ENCODE measurements at places on chromosomes 7 and 10. TPM values are rescaled to one million over a fixed set of nuclear protein-coding genes. Genes with fewer than 3 reads are reported as not detected.

Gene RBP4
- total RNA-seq, result 2.0 TPM

Gene LRIT1
- total RNA-seq, result not detected

Gene PDLIM1
- total RNA-seq, result 85.3 TPM

GRCh38 chr7:29189743-29190201, 4.8 kb upstream of the CHN2 start:
- DNase-seq, result peak; percentile 90

GRCh38 chr10:89351412-89351779, 23.6 kb downstream of the IFIT3 start:
- no peak for DNase-seq

Gene SPDYE3
- not detected for total RNA-seq

Gene NANOS1
- total RNA-seq, result 24.4 TPM

Gene COL26A1
- total RNA-seq, result not detected

GRCh38 chr7:158047391-158048059, 540.1 kb downstream of the PTPRN2 start:
- no peak for DNase-seq

DNA sequence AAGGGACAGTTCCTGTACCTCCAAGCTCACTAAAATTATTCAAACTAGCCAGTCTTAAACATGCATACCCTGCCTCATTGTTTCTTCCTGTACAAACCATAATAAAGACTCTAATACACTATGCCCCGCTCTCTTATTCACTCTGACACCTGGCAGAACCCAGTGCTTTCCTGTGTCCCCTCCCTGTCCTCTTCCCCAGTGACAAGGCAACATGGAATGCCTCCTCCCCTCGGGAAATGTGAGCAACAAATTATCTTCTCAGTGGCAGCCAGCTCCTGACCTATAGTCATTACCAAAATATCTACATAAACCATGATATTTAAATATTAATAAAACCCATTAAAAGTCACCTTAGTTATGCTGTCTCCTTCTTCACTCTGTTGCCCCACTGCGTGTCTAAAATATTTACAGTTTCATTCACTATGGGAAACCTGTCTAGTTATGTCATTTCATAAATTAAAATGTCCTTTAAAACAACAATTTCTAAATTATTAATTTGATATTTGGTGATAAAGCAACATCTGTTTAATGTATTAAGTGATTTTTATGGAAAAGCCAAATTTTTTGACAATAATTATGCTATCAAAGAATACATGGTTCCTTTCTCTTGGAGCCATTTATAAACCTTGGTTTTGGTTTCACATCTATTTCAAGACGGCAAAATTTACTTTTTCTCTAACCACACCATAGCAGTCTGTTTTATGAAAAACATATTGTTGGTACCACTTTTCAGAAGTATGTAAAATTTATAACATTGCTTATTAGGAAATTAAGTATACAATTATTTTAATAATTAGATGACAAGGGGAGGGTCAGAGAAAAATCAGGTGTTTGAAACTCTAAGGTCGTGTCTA, 1355.2 kb downstream of the XPNPEP1 start:
- DNase-seq, result no peak

Gene C7orf57
- not detected for total RNA-seq

Gene WIPF3
- total RNA-seq, result 3.3 TPM

Gene TMEM270
- not detected for total RNA-seq

Gene ASZ1
- not detected for total RNA-seq

DNA sequence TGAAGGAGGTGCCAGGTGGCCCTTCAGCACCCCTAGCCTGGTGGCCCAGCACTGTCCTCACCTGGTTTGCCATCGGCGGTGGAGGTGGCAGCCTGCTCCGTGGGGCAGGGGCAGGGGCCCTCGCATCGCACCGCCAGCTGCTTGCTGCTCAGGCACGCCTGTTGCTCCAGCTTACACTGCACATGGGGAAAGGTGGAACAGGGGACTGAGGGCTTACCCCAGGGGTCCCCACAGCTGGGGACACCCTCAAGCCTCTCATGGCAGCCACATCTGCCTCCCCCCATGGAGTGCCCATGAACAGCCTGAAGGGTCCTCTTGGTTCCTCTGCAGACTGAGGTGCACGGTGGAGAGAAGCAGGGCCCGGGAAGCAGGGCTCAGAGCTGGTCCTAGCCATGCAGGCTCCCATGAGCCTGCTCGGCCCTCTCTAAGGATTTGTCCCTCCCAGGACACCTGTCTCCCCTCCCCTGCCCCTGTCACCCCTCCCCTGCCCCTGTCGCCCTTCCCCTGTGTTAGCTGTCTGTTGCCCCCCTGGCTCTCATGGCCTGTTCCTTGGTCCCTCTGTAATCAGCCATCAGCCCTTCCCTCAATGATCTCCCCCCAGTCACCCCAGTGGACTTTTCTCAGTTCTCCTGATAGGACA, 20.1 kb downstream of the SPOCK2 start:
- no peak for DNase-seq

Gene C1QL3
- total RNA-seq, result not detected

GRCh38 chr7:150685219-150686029, at the start of gene GIMAP2:
TSS of gene GIMAP2 (plus strand) at chr7:150685706. CDS start at chr7:150687060, 1,354 bp downstream.
- no peak for DNase-seq

- DNase-seq, result no peak
Measured at GRCh38 chr7:82685214-82685613, 241.6 kb upstream of the CACNA2D1 start.

DNA sequence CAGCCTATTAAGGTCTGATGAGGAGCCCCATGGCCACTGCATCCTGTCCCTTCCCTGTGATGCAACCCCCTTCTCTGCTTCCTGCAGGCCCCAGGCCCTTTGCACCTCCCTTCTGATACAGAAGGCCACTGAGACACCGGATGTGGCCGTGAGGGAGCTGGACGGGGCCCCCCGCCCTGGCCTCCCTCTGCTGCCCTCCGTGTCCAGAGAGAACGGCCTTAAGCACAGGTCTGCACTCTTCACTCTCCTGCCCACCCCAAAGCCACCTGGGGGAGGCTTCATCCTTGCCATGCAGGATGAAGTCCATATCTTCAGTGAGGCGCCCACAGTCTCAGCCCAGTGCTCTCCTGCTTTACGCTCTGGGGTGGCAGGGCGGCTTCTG, 86.9 kb upstream of the GNA12 start:
- no peak for DNase-seq

Gene OR2A42
- total RNA-seq, result not detected

- DNase-seq, result no peak
Measured at GRCh38 chr7:128727239-128727638, 11.9 kb upstream of the CALU start.

Gene OR6V1
- not detected for total RNA-seq

Gene EPHA1
- not detected for total RNA-seq

GRCh38 chr7:91875851-91876250, 4.7 kb downstream of the MTERF1 start:
- DNase-seq, result no peak

Gene ZNF804B
- not detected for total RNA-seq

Gene STEAP1B
- 1.7 TPM for total RNA-seq

GRCh38 chr7:12699299-12699698, 11.9 kb downstream of the ARL4A start:
- no peak for DNase-seq

GRCh38 chr10:70926226-70927000, 38.0 kb upstream of the PCBD1 start:
- no peak for DNase-seq

DNA sequence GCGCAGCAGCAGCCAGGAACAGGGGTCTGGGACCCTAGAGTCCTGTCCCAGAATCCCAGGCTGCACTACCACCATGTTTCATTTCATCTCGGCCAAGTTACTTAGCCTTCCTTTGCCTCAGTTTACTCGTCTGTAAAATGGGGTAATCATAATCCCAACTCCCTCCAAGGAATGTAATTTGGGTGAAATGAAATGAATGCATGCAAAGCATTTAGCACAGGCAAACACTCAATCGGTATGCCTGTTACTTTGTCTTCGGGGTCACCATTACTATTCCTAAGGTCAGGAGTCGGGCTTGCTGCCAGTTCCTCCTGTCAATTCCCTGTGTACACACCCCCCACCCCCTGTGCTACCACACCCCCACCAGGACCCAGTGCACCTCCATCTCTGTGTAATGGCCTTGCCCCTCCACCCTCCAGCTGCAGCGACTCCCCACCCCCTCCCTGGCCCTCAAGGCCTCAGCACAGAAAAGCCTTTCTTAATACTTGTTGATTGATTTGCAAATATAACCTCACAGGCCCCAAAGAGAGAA, 1.7 kb downstream of the TNS3 start:
- no peak for DNase-seq

DNA sequence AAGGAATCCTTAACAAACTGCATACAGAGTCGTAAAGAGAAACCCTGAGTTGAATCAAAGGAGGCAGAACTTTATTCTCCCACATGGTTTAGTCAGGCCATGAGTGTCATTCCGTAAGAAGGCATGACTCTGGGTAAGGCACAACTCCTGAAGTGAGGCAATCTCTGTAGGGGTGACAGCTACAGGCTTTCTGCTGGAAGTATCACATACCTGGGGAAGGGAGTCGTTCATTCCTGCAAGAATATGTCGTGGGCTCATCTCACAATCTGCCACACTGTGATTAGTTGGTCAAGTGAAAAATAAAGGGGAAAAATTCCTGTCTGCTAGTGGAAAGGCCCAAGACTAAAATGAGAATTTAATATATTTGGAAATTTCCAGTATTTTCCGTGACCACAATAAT, 392.6 kb downstream of the POM121L12 start:
- DNase-seq, result no peak

Gene NCF1
- 10.0 TPM for total RNA-seq

DNA sequence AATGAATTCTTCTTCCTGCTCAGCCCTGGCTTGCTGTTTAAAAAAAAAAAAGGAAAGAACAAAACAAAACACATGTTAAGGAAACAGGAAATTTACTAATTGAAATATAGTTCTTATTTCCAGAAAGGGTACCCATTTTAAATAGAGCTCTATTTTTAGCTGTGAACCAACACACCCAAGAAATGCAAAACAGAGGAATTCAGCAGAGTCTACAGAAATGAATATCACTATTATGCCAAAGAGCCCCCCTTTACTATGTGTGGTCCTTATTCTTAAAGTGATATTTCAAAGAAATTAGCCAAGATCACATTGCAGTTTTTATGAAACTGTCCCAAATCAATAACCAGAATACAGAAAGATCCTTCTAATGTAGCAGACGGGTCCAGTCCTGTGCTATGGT, 53.7 kb downstream of the CCDC6 start:
- no peak for DNase-seq

Gene DOCK1
- total RNA-seq, result 60.3 TPM

All from esophagus muscularis mucosa (tissue), 4 donors.